Activated CD4-positive, alpha-beta T cell treated with anti-CD3 and anti-CD28 coated beads, Interleukin-2, amount 10 ng/mL, durations not matched to agents 24 days and 14 days (primary cell): ENCODE measurements at places on chromosomes 11 and 22.

DNA sequence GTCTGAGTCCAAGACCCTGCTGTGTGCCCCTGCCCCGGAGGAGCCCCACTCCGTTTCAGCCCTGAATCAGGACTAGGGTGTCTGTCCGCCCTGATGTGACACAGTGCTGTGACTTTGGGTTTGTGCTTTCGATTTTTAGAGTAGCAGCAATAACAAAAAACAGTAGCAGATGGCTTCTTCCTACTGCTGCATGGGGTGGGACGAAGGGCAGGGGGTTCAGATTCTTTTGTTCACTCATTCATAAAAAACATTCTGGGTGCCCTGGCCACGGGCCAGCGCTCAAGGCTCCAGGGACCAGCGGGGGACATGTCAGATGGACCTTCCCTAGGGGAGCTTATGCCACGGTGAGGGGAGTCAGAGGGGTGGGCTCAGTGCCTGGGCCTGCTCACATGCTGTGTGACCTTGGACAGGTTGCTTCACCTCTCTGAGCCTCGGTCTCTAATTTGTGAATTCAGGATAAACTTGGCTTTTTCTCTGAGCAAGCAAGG is 24.6 kb upstream of the PRR5 start:
- DNase-seq = no peak

DNA sequence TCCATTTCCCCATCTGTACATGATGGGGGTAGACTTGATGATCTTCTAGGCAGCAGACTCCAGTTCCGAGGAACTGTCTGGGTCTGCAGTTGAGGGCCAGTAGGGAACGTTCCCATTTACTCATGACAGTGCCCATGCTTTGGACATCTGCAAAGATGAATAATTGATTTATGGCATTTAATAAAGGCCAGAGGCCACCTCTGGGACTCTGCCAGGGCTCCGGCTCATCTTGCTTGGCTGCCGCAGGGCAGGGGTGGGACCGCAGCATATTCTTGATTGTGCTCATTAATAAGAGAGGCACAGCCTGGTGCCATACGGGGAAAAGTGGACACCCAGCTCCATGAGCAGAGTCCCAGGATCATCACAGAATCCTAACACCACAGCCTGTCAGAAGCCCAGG is 28.1 kb upstream of the KLHL35 start:
- no peak for DNase-seq

DNA sequence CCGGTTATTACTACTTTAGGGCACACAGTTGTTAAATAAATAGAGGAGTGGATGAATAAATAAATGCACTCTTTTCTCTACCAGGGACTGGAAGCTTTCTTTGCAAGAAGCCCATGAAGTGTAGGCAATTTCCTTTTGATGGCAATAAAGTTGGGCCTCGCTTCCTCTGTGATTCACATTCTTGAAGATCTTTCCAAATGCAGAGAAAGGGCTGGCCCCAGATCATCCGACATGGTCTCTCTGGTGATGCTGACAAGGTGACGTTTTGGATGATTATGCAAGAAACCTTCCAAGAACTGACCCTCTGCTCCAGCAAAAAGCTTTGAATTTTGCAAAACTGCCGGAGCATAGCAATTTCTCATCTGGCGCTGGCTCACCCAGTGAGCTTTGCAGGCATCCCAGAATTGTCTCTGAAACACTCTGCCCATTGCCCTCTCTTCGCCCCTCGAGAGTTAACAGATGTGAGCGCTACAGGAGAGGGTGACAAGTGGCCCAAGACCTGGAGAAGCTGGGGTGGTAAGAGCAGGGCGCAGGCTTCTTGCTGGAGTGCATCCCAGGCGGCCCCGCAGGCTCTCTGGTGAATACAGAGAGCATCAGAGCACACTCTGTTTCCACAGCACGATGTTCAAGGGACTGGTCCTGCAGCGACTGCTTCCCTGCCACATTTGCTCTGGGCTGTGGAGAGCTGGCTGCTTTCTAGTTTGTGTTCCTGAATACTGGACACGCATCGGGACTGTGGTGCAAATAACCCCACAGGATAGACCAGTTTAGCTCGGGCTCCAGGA is 11.5 kb upstream of the IFT27 start:
- no peak for DNase-seq

- no peak for DNase-seq
Observed at GRCh38 chr11:17803754-17804334, 69.3 kb downstream of the KCNC1 start.

GRCh38 chr22:49749885-49750510 is 77.7 kb downstream of the BRD1 start:
- no peak for DNase-seq
